Activated naive CD4-positive, alpha-beta T cell treated with anti-CD3 and anti-CD28 coated beads for 36 hours (primary cell): ENCODE measurements at places on chromosomes 11 and 22. TPM values are rescaled to one million over a fixed set of nuclear protein-coding genes. Genes with fewer than 3 reads are reported as not detected.

- DNase-seq: no peak
- H3K27ac ChIP-seq: no peak overlapping the region
- peak overlapping the region; percentile 45 for H3K4me3 ChIP-seq
- H3K36me3 ChIP-seq: no peaks in the 10 kb centered on the region
- peaks cover 31% of the 10 kb centered on the region for H3K27me3 ChIP-seq
- H3K4me1 ChIP-seq: peaks cover 5% of the 10 kb centered on the region
Measured at GRCh38 chr22:37518509-37519267, 527 bp downstream of the CARD10 start.

The TRIM48 gene
- not detected for total RNA-seq

The PATE2 gene
- not detected for total RNA-seq

The SLC5A12 gene
- not detected for total RNA-seq

The F2 gene
- total RNA-seq: not detected

The VSTM5 gene
- total RNA-seq: not detected

- DNase-seq: no peak
- H3K4me1 ChIP-seq: no peaks in the 10 kb centered on the region
- no peaks in the 10 kb centered on the region for H3K36me3 ChIP-seq
- H3K4me3 ChIP-seq: no peak overlapping the region
- H3K27ac ChIP-seq: no peak overlapping the region
- H3K27me3 ChIP-seq: peaks cover 3% of the 10 kb centered on the region
Measured at GRCh38 chr11:68242616-68243015, 29.2 kb downstream of the C11orf24 start.

- no peak overlapping the region for H3K27ac ChIP-seq
- no peak for DNase-seq
- H3K4me3 ChIP-seq: no peak overlapping the region
- H3K4me1 ChIP-seq: peaks cover 18% of the 10 kb centered on the region
Measured at GRCh38 chr22:35378621-35379020, 2.3 kb upstream of the HMOX1 start.

- H3K27ac ChIP-seq: no peak overlapping the region
- H3K4me3 ChIP-seq: no peak overlapping the region
- no peaks in the 10 kb centered on the region for H3K4me1 ChIP-seq
Measured at GRCh38 chr11:115941044-115941443, 436.8 kb upstream of the CADM1 start.

The LRRC56 gene
- 1.0 TPM for total RNA-seq

- peaks cover 7% of the 10 kb centered on the region for H3K4me1 ChIP-seq
- no peak overlapping the region for H3K4me3 ChIP-seq
- H3K36me3 ChIP-seq: no peaks in the 10 kb centered on the region
- no peak overlapping the region for H3K27ac ChIP-seq
Measured at GRCh38 chr11:126366064-126366822, 10.8 kb downstream of the ST3GAL4 start.

DNA sequence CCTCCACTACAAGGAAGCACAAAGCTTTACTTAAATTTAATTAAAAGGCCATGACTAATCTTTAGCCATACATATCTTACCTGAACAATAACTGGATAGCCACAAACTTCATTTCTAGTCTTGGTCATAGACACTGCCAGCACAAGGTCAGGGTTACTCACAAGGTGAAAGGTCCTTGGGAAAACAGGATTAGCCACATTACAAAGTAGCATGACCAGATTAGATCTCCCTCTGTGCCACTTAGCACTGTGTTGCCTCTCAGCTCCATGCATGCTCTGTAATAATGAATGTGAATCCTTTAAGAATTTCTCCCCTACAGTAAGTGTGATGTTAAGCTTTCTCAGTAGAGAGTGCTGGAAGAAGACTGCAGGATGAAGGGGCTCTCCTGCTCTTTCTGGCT is 325.1 kb upstream of the MPPED2 start:
- H3K4me1 ChIP-seq: no peaks in the 10 kb centered on the region
- no peak overlapping the region for H3K4me3 ChIP-seq
- DNase-seq: no peak
- H3K27ac ChIP-seq: no peak overlapping the region

DNA sequence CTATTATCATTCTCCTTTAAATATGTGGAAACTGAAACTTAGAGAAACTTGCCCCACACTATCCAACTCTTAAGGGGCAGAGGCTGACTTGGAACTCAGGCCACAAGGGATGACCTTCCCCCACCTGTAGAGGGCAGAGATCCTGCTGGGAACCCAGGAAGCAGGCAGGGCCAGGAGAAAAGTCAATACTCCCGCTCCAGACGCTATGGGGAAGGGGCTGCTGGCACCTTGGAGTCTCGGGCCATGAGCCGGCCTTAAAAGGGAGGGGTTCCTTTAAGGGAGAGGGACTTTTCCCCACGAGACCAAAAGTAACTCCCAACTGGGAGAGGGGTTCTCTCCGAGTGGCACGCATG is 620 bp upstream of the ANO5 start:
- no peak for DNase-seq
- H3K27me3 ChIP-seq: peaks cover 35% of the 10 kb centered on the region
- H3K36me3 ChIP-seq: no peaks in the 10 kb centered on the region
- H3K4me3 ChIP-seq: no peak overlapping the region
- H3K27ac ChIP-seq: no peak overlapping the region

DNA sequence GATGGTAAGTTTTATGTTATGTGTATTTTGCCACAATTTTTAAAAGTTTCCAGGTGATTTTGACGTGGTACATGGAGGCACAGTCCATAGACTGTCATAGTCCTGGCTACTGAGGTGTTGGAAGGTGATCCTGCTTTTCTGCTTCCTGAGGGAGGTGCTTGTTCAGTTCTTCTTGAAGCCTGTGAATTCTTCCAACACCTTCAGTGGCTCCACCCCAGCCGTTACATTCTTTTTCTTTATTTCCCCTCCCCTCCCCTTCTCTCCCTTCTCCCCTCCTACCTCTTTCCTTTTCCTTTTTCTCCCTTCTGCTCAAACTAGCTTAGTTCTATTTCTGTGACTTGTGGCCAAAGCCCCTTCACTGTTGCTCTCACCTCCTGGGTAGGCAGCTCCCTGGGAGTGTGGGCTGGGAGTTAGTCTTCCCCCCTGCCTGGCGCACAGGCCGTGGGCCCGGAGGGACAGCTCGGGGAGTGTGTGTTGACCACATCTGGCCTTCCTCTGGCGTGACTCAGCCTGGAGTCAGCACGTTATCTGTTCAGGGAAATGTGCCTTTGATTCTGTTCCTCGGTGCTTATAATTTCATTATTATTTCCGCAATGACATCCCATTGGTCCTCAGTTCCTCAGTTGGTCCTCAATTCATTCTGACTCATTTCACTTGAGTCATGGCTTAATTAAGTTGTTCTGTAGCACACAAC is 566.2 kb downstream of the TBC1D22A start:
- H3K27me3 ChIP-seq: peaks cover 7% of the 10 kb centered on the region
- no peak for DNase-seq
- no peak overlapping the region for H3K4me3 ChIP-seq
- H3K4me1 ChIP-seq: no peaks in the 10 kb centered on the region
- H3K27ac ChIP-seq: no peak overlapping the region

- H3K27me3 ChIP-seq: peaks cover 8% of the 10 kb centered on the region
- DNase-seq: no peak
- H3K36me3 ChIP-seq: no peaks in the 10 kb centered on the region
- no peak overlapping the region for H3K4me3 ChIP-seq
- no peaks in the 10 kb centered on the region for H3K4me1 ChIP-seq
Measured at GRCh38 chr11:19377881-19378280, 137.1 kb upstream of the E2F8 start.

- H3K4me3 ChIP-seq: no peak overlapping the region
- peaks cover 4% of the 10 kb centered on the region for H3K27me3 ChIP-seq
- DNase-seq: no peak
- H3K4me1 ChIP-seq: no peaks in the 10 kb centered on the region
- no peak overlapping the region for H3K27ac ChIP-seq
Measured at GRCh38 chr11:103585911-103586310, 450.5 kb upstream of the DDI1 start.

DNA sequence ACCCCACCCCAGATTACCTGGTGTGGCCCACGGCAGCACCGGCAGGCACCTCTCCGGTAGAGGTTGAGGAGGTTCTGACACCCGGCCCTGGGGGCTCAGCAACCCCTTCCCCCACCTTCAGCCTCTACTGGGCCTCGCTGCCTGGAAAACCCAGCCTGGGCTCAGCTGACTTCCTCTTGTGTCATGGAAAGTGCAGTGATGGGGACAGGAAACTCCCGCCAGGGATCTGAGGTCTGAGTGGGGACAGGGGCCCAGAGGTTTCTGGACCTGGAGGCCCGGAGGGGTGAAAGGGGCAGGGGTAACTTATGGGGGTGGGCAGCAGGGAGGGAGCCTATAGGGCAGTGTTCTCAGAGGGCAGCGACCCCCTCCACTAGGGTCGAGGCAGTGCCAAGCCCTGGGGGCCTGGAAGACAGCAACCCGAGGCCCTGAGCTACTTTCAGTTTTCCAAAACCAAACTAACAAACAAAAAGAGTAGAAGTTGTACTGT is 10.0 kb upstream of the CD5 start:
- DNase-seq: peak; percentile 91
- H3K36me3 ChIP-seq: peaks cover 32% of the 10 kb centered on the region
- H3K4me3 ChIP-seq: peak overlapping the region; percentile 92
- no peaks in the 10 kb centered on the region for H3K27me3 ChIP-seq

DNA sequence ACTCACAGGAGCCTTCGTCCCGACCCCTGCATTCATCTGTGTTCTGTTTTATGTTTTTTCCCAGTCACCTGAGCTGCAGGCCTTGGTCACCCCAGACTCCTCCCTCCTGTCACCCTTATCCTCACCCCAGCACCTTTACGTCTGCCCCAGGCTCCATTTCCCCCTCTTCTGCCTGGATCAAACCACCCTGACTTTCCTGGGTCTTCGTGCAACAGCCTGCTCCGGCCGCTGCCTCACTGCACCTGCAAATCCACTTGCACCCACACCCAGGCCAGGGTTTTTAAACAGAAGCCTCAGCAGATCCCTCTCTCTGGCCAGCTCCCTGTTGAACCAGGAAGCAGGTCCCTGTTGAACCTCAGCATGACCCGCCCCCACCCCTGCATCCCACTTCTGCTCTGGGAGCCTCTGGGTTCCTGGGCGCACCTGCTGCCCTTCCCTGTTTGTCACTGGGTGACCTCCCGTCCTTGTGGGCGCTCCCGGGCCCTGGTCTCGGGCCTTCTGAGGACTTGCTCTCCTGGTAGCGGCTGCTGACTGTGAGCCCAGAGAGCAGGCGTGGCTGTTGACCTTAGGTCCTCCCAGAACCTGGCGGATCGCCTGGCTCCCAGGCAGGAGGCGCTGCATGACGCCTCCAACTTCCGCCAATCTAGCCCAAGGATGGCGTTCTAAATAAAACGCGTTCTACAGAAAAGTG is 12.8 kb downstream of the MAPK8IP2 start:
- no peaks in the 10 kb centered on the region for H3K36me3 ChIP-seq
- H3K4me1 ChIP-seq: peaks cover 4% of the 10 kb centered on the region
- no peak overlapping the region for H3K27ac ChIP-seq

The CNIH2 gene
- total RNA-seq: 1.2 TPM

DNA sequence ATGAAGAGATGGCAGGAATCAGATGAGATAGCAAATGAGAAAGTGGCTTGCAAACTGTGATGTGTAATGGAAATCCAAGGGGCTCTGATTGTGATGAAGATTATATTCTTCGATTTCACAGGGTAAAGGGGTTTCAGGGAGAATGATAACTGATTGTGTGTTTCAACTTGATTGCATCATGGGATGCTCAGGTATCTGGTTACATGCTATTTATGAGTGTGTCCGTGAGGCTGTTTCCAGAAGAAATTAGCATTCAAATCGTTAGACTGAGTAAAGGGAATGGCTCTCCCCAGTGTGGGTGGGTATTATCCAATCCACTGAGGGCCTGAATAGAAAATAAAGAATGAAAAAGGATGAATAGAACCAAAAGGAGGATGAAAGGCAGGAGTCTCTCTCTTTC is 278.7 kb upstream of the LARGE1 start:
- peaks cover 2% of the 10 kb centered on the region for H3K27me3 ChIP-seq
- H3K4me1 ChIP-seq: no peaks in the 10 kb centered on the region
- no peak overlapping the region for H3K27ac ChIP-seq

The OR8G5 gene
- not detected for total RNA-seq

- no peak overlapping the region for H3K27ac ChIP-seq
- H3K27me3 ChIP-seq: peaks cover 9% of the 10 kb centered on the region
- DNase-seq: peak; percentile 66
- peaks cover 13% of the 10 kb centered on the region for H3K4me1 ChIP-seq
Measured at GRCh38 chr11:77471558-77472193, 2.2 kb downstream of the PAK1 start.
